ENCODE measurements at places on chromosomes 12 and 14.

GRCh38 chr12:4486980-4487379, 41.4 kb upstream of the FGF6 start:
- DNase-seq, result no peak

DNA sequence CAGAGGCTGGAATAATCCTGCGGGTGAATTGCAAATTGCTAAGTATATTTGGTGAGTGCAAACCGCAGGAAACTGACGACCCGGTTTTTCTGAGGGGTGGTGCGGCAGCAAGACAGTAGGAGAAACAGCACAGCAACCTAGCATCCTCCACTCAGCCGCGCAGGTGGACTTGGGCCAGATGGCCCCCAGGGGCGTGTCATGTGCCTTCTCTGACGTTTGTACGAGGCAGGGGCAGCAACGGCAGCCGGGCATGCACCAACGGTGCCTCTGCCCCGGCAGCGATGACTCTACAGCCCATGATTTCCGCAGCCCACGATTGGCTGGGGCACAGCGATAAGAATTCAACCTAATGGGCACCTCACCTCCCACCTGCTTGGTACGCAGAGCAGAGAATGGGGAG, 11.1 kb upstream of the CLEC2A start:
- DNase-seq, result peak; percentile 27

DNA sequence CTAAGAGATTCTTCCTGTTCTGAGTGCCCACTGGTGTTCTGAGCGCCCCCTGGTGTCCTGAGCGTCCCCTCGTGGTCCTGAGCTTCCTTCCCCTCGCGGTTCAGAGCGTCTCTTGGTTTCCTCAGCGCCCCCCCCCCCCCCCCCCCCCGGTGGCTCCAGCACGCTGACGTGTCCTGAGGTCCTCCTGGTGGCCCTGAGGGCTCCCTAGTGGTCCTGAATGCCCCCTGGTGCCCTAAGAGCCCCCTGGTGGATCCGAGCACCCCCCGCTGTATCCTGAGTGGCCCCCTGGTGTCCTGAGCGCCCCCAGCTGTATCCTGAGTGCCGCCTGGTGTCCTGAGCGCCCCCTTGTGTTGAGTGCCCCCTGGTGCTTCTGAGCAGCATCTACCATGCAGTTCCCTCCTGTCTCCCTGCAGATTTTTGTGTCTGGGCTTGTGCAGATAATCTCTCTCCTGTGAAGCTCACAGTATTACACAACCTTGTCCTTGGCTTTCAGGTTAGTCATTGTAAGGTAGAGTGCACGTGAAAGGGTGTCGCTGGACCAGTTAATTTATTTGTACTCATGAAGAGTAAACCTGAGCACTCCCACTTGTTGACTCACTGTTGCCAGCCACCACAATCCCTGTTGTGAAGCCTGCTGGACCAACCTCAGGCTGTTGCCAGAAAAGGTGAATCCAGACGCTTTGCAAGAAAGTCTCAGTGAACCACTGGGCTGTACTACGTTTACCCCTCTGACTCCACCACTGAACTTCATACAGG, 1168.4 kb downstream of the TMEM121 start:
- peak; percentile 6 for DNase-seq

- no peak for DNase-seq
Measured at GRCh38 chr14:68231898-68232297, 412.3 kb downstream of the RAD51B start.

- no peak for DNase-seq
Measured at GRCh38 chr12:61563665-61564450, 696.3 kb upstream of the USP15 start.

Data from NCI-H510A treated with DMSO at 0.1 percent for 48 hours (cell line).